Activated CD8-positive, alpha-beta memory T cell treated with anti-CD3 and anti-CD28 coated beads, Interleukin-2, amount 10 ng/mL, durations not matched to agents 7 days and 5 days (primary cell): ENCODE measurements at places on chromosomes 4 and X. TPM values are rescaled to one million over a fixed set of nuclear protein-coding genes. Genes with fewer than 3 reads are reported as not detected.
A peak's percentile ranks its signal among the peaks of the same experiment; 100 is the strongest.

GSX2 gene
- total RNA-seq = not detected

GRCh38 chr4:147747787-147748454 lies 16.0 kb downstream of the ARHGAP10 start:
- H3K4me1 ChIP-seq = peaks cover 10% of the 10 kb centered on the region
- no peak overlapping the region for H3K27ac ChIP-seq
- no peaks in the 10 kb centered on the region for H3K27me3 ChIP-seq
- DNase-seq = no peak
- peaks cover 1% of the 10 kb centered on the region for H3K36me3 ChIP-seq
- no peak overlapping the region for H3K4me3 ChIP-seq

- no peak for DNase-seq
- H3K27ac ChIP-seq = no peak overlapping the region
- H3K4me3 ChIP-seq = no peak overlapping the region
- no peaks in the 10 kb centered on the region for H3K27me3 ChIP-seq
- no peaks in the 10 kb centered on the region for H3K4me1 ChIP-seq
Measured at GRCh38 chrX:7580127-7580526, 262.8 kb upstream of the VCX start.

GRCh38 chr4:544386-545105 lies 31.5 kb downstream of the TMEM271 start:
- DNase-seq = no peak
- peaks cover 2% of the 10 kb centered on the region for H3K36me3 ChIP-seq
- no peak overlapping the region for H3K27ac ChIP-seq
- no peaks in the 10 kb centered on the region for H3K4me1 ChIP-seq
- no peaks in the 10 kb centered on the region for H3K27me3 ChIP-seq

KLB gene
- total RNA-seq = not detected

NDUFA1 gene
- 93.2 TPM for total RNA-seq

ATOH1 gene
- not detected for total RNA-seq

HHIP gene
- not detected for total RNA-seq

RTL5 gene
- 0.14 TPM for total RNA-seq

FAAH2 gene
- 2.2 TPM for total RNA-seq

GRCh38 chr4:36164900-36165630 lies 79.2 kb downstream of the ARAP2 start:
- H3K36me3 ChIP-seq = peaks cover 60% of the 10 kb centered on the region
- no peak overlapping the region for H3K4me3 ChIP-seq
- no peak overlapping the region for H3K27ac ChIP-seq

DNA sequence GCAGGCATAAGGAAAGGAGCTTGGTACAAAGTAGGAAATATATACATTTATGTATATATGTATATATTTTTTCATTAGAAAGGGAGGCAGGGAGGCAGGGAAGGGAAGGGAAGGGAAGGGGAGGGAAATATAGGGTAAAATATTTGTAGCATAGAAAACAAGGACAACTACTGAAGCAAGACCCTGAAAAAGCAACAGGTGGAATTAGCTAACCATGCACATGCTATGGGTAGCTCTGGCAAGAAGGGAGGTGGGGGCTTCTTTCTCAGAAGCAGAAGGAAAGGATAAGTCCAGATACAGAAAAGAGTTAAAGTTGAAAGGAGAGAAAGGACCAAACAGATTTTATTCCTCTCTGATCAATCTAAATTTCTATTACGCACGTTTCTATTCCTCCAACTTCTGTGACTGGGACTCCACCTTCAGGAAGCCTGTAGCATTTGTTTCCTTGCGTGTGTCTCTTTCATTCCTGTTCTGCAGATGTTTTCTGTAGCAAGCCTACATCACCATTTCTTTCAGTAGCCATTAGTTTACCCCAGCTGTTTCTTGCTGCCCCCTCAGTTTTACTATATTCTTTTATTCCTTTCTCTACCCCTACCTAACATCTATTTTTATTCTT lies 82.9 kb downstream of the OR13H1 start:
- H3K4me1 ChIP-seq = no peaks in the 10 kb centered on the region
- H3K36me3 ChIP-seq = no peaks in the 10 kb centered on the region
- no peak for DNase-seq
- H3K27me3 ChIP-seq = peaks cover 2% of the 10 kb centered on the region
- no peak overlapping the region for H3K4me3 ChIP-seq
- no peak overlapping the region for H3K27ac ChIP-seq

SPATA4 gene
- not detected for total RNA-seq

- no peak for DNase-seq
- H3K27ac ChIP-seq = no peak overlapping the region
- H3K4me1 ChIP-seq = no peaks in the 10 kb centered on the region
- H3K4me3 ChIP-seq = no peak overlapping the region
- no peaks in the 10 kb centered on the region for H3K36me3 ChIP-seq
Measured at GRCh38 chr4:51942833-51943215, 77.3 kb downstream of the LRRC66 start.

MSX1 gene
- total RNA-seq = not detected

GRCh38 chr4:16186986-16187385 lies 39.3 kb downstream of the TAPT1 start:
- peaks cover 13% of the 10 kb centered on the region for H3K36me3 ChIP-seq
- H3K4me3 ChIP-seq = no peak overlapping the region
- DNase-seq = no peak
- H3K4me1 ChIP-seq = no peaks in the 10 kb centered on the region
- no peaks in the 10 kb centered on the region for H3K27me3 ChIP-seq

GRCh38 chr4:121308828-121309227 lies 72.0 kb downstream of the QRFPR start:
- H3K27me3 ChIP-seq = peaks cover 2% of the 10 kb centered on the region
- DNase-seq = no peak
- H3K36me3 ChIP-seq = no peaks in the 10 kb centered on the region
- H3K27ac ChIP-seq = no peak overlapping the region
- H3K4me1 ChIP-seq = peaks cover 27% of the 10 kb centered on the region
- H3K4me3 ChIP-seq = no peak overlapping the region

SLIT2 gene
- not detected for total RNA-seq

DNA sequence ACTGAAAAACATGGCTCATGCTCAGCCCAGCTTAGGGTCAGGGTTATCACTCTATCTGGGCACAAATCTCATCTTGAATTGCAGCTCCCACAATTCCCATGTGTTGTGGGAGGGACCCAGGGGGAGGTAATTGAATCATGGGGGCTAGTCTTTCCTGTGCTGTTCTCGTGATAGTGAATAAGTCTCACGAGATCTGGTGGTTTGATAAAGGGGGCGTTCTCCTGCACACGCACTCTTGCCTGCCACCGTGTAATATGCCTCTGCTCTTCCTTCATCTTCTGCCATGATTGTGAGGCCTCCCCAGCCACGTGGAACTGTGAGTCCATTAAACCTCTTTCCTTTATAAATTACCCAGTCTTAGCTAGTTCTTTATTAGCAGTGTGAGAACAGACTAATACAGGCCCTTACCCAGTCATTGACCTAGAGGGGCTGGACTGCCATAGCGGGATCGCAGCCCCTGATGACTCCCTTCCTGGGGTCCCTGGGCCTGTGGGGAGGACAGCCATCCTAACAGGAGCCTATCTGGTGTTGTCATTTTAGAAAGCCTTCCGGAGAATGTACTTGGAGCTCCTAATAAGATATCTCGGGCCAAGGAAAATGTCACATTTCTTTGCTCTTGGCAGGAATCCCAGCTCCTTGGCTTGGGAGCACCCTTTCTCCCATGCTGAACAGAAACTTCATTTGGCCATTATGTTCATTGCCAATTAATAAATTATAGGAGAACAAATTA lies 112.6 kb downstream of the PHKA2 start:
- H3K27ac ChIP-seq = no peak overlapping the region
- no peaks in the 10 kb centered on the region for H3K27me3 ChIP-seq
- H3K36me3 ChIP-seq = no peaks in the 10 kb centered on the region
- no peak overlapping the region for H3K4me3 ChIP-seq

IL1RAPL2 gene
- total RNA-seq = not detected

DNA sequence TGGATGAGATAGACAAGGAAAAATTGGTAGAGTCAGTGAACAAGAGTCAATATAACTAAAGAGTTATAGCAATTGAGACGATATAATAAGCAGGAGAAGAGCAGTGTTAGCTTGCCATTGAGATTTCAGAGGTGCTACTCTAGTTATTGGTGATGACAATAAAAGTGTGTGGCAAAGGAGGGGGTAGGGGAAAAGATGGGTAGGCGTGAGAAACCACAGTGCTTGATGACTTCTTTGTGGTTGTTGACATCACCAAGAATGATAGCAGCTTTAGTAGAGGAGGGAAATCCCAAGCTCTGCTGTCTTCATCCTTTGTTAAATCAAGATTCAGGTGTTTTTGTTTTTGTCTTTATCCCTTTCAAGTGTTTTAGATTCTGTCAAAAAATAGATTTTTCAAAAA lies 179.9 kb upstream of the PPP3CA start:
- peaks cover 19% of the 10 kb centered on the region for H3K27me3 ChIP-seq
- DNase-seq = peak; percentile 85
- H3K4me1 ChIP-seq = peaks cover 19% of the 10 kb centered on the region
- H3K4me3 ChIP-seq = no peak overlapping the region

DNA sequence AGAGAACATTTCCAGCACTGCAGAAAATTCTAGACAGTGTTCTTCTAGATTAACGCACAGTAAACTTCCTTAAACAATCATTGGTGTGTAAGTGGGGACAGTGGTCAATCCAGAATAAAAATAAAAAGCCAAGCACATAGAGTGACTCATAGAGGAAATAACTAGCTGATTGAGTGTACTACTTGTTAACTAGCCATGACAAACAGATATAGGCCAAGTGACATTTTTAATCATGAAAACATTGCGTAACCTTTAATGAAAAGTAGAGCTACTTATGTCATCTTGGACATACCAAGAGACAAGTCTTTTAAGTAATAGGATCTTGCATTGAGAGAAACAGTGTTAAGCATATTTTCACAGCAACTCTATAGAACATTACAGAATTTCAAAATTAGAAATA lies 233.9 kb upstream of the MAB21L2 start:
- no peak for DNase-seq
- no peak overlapping the region for H3K4me3 ChIP-seq
- H3K36me3 ChIP-seq = peaks cover 8% of the 10 kb centered on the region
- H3K27ac ChIP-seq = no peak overlapping the region
